Activated T-cell treated with anti-CD3 and anti-CD28 coated beads, Interleukin-2, amount 50 U/mL, for 24 hours (primary cell): ENCODE measurements at places on chromosomes 12 and 14.

DNA sequence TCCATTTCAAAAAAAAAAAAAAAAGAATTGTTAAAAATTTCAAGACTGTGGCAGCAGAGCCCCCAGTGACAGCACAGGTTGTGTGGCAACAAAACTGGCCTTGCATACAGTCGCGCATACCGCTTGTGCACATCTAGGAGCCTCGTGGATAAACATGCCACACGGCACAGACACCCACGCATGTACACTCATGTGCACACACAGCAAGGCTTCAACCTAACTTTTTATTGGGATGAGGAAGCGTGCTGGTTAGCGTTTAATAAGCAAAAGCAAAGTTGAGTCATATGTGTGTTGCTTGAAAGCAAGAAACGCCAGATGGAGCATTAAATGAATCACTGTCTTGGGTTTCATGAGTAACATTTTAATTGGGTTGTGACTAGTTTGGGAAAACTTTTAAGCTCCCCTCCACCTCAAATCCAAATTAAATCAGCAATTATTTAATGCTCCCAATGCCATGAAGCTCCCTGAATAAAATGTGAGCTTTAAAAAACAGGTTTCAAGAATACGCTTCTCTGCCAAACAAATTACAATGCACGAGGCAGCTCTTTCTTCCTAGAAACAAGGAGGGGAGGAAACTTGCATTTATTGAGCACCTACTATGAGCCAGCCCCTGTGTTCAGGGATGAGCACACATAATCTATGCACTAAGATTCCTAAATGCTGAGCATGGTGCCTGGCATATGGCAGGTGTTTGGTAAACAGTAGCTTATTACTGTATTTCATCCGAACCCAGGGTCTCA, 35.7 kb upstream of the EML1 start:
- DNase-seq = no peak

DNA sequence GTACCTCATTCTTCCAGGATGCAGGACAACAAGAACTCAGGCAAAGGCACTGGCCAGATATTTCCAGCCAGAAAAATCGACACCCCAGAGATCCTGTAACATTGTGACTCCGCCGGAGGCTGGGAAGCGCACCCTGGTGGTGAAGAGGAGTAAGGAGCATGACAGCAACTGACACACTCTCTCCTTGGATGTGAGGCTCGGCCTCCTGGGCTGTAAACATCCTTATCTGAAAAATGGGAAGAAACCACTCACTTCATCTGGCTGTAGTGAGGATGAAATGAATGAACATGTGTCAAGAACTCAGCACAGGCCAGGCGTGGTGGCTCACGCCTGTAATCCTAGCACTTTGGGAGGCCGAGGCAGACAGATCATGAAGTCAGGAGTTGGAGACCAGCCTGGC, 27.5 kb downstream of the TCHP start:
- DNase-seq = peak; percentile 48

- DNase-seq = no peak
Measured at GRCh38 chr14:20626274-20626673, 15.2 kb downstream of the OR6S1 start.

DNA sequence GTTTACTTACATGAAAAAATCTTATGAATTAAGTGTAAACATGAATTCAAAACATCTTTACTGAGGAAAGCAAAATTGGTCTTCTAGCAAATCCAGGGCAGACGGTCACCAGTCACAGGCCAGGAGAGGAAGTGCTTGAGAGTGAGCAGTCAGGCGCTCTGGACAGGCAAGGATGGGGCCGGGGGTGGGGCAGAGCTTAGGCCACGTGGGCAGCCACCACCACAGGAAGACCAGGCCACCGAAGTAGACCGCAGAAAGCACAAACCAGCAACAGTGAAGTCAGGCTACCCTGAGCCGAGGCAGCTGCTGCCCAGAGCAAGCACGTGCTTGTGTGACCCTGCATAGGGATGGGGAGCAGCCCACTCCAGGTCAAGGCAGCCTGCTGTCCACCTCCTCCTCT, 33.5 kb downstream of the SLC6A12 start:
- DNase-seq = no peak

DNA sequence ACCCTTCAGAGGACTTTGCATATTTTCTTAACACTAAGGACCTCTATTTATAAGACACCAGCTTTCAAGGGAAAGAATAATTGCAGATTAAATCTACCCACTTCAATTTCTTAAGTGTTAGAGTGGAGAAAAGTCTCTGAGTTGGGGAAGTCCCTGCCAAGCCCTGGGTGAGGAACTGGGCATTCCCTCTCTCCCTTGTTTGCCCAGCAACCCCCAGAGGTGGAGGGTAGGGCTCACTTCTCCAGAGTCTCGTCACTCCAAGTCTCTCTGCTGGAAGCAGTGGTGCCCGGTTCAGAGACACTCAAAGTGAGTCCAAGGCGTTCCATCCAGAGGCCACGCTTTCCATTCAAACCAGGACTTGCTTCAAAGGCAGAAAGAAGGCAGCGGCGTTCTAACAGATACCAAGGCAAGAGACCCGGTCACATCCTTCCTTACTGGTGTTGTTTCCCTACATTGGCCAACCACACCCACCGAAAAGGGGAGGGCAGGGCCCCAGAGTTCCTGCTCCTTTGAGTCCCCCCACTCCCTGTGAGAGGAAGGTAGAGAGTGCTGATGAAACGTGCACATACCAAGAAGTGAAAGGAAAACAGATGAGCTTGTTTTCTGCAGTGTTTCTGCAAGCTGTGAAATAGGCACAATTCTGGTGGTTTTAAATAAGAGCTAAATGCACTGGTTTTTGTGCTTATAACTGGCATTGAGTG, 6.1 kb upstream of the BDKRB2 start:
- DNase-seq = no peak

DNA sequence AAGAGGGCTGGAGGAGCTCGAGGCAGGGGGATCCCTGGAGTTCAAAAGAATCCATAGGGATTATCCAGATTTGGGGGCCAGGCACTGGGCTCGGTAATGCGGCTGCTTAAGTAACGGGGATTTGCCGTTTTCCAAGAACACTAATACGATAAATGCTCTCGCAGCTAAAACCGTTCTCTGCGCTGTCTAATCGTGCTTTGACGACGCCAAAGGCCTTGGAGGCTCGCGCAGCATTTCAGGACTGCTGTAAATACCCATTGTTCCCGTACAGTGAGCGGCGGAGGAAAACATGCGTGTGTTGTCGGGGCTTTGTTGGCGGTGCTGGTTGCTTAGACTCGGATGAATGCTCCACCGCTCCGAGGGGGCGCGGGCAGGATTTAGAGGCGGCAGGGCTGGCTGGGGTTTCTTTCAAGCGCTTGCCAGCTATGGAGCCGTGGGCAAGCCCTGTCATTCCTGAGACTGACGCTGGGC, 26.2 kb downstream of the DIO3 start:
- no peak for DNase-seq

DNA sequence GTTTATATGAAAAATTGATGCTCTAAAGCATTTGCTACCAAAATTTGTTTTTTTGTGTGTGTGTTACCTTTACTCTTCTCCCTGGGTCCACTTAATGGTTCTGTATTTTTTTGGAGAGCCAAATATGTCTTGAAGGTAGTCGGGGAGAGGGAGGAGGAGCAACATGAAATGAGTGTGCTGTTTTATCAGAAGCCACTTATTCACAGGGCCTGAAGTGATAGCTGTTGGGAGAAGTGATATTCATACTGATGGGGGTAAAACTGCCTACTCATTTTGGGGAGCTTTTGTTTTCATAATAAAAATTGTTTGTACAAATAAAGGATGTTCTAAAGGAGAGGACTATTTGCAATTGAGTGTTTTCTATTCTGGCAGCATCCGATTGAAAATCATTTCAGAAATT, 29.2 kb downstream of the CRADD start:
- no peak for DNase-seq

DNA sequence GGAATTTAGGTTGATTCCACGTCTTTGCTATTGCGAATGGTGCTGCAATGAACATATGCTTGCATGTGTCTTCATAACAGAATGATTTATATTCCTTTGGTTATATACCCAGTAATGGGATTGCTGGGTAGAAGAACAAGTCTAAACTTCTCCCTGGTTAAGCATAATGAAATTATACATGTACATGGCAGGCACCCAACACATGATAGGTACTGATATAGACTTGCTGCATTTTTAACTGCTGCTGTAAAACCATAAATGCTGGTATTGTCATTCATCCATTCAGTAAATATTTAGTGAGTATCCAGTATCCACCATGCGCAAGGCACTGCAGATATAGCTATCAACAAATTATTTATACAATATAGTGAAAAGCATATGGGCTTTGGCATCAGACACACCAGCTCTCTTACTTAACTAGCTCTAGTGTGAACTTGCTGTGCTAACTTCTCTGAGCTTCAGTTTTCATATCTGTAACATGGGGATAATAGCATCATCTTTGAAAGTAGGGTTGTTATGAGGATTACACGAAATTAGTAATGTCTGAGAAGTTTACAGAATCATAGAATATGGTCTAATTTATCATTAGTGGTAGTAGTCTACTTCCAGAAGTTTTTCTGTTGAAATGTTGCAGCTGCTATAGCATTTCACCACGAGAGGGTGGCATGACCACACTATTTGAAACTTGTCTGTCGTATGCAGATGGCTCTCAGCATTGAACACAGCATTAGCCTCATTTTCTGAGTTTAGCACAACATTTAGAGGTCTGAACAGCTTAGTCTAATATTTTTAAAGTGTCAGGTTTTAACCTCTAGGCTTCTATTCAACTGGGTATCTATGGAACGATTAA, 32.0 kb upstream of the SEL1L start:
- DNase-seq = no peak

DNA sequence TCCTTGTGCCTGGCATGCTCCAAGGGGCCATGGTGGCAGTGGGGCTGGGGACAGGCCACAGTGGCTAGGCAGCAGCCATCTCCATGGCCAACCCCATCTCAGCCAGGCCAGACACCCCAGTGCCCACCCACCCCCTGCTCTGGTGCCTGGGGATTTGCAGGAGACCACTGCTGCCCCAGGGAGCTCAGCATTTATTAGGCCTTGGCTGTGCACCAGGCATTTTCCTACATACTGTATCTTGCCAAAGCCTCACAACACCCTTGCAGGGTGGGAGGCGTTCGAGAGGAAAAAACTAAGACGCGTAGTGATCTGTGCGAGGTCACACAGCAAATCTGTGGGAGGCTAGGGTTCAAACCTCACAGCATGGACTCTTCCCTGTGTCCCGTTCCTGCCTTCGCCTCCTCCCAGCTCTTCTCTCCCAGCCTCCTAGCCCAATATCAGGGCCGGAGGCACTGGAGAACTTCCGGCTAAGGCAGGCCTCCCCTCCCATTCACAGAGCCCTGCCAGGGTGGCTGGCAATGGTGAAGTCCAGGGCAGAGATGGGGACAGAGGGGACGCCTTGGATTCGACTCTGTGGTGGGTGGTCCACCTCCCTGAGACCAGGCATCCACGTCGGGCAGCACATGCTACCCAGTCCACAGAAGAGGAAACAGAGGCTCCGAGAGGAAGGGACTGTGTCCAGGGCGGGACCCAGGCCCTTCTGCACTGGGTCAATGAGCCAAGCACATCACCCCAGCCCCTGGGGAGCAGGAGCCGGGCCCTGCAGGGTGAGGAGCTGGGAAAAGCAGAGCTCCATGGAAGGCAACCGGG, 57.4 kb downstream of the FAM222A start:
- DNase-seq = no peak

DNA sequence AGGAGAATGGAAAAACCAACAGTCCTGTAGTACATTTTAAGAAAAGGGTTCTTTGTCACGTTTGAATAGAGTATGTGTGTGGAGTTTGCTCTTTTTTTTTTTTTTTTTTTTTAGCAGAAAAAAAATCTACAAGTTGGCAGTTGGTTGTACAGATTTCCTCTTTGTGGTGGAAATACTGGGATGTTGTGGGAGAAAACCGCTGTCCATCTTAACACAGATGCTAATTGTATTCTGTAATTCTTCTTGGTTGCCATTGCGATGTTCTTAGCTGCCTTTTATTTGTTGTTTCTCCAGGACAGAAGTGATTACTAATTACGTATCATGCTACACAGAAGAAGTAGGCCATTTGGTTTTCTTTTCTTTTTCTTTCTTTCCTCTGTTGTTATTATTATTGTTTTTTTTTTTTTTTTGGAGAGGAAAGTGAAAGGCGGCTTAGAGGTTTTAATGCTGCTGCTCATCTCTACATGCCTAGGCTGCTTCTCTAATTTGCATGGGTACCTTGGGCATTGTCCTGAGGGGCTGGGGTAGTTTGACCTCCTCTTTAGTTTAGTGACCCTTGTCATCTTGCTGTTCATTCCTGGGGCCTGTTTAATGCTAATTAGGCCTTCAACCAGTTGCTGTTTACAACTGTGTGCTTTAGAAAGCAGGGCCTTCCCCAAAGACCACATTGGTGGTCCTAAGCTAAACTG, 94.7 kb downstream of the TMTC2 start:
- no peak for DNase-seq

- DNase-seq = no peak
Measured at GRCh38 chr12:111410431-111411184, 4.9 kb downstream of the SH2B3 start.

DNA sequence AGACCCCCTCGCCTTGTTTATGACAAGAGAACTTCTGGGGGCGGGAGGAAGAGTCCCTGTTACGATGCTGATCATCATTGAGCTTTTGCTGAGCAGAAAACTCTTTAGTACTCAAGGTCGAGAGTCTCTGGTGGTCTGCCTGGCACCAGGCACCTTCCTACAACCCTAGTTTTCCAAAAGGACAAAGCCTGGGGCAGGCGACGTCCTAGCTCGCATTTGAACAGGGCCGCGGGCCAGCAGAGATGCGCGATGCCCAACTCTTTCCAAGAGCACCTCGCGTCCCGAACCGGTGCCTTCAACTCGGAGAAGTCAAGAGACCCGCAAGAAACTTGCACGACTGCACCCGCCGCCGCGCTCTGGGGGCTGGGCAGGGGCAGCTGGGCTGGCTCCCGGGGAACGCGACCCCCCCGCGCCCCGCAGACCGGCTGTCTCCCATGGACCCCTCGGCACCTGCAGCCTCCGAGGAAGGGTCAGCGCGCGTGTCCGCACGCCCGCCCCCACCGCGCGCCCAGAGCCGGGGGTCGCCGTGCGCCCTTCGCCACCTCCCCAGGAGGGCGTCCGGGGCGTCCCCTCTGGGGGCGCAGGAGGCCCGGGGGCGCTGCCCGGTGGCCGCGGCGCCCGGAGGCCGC, 377 bp upstream of the BCL7A start:
- DNase-seq = peak; percentile 59

GRCh38 chr14:23930742-23931141, 22.8 kb upstream of the DHRS4 start:
- no peak for DNase-seq

DNA sequence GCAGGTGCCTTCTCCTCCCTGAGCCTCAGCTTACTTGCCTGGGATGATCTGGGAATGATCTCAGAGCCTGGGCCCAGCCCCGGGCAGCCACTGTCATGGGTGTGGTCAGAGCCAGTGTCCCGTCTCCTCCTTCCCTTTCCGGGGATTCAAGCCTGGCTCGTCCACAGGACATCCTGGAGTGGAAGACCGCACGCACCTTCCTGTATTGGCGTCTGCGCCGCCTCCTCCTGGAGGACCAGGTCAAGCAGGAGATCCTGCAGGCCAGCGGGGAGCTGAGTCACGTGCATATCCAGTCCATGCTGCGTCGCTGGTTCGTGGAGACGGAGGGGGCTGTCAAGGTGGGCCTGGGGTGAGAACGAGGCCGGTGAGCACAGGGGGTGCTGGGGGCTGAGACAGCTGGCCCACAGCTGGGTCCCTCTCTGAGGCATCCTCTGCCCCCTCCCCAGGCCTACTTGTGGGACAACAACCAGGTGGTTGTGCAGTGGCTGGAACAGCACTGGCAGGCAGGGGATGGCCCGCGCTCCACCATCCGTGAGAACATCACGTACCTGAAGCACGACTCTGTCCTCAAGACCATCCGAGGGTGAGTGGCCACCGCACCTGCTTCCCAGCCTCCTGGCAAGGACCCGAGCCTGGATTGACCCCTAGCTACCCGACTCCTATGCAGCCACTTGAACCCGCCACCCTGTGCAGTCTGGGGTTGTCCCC, 44.0 kb downstream of the FOXN4 start:
- no peak for DNase-seq

- no peak for DNase-seq
Measured at GRCh38 chr12:32897687-32898573, 1.4 kb upstream of the PKP2 start.
